Stimulated activated CD8-positive, alpha-beta memory T cell treated with anti-CD3 and anti-CD28 coated beads, Interleukin-7, amount 100 ng/mL, for 48 hours (primary cell): ENCODE measurements at places on chromosomes 2 and 18.

DNA sequence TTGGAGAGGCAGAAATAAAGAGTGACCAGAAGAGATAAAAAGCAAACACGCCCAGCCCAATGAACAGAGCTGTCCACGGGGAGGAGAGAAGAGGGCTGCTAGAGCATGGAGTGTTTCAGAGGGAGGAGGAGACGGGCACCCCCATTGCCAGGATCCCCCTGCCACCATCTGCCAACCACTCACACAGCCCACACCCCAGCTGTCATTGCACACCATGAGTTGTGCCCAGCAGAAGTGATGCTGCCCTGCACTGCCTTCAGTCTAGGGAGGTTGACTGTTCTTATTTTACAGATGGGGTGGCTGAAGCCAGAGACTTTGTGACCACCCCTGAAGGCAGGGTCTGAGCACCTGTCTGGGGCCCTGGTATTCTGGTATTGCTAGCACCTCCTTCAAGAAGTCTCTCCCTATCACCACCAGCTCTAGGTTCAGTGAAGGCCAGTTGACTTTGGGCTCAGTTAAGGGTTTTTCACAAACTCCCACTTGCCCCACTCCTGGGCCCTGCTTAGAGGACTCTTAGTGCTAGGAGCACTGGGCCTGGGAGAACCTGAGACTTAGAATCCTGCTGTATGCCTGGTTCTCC is 2.4 kb downstream of the FABP1 start:
- no peak for DNase-seq

DNA sequence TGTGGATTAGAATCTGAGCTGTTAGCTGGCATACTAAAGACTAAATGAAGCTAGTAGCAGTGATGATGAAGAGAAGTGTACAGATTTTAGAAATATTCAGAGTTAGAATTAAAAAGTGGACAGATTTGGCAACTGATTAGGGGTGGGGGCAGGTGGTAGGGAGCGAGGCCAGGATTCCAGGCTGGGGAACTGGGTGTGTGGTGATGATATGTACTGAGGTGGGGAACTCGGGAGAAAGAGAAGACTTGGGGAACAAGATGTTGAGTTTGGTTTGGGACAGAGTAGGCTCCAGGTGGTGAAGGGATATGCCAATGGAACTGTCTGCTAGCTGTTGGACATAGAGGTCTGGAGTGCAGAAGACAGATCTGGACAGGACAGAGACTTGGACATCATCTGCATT is 9.2 kb upstream of the CYP26B1 start:
- DNase-seq = no peak

DNA sequence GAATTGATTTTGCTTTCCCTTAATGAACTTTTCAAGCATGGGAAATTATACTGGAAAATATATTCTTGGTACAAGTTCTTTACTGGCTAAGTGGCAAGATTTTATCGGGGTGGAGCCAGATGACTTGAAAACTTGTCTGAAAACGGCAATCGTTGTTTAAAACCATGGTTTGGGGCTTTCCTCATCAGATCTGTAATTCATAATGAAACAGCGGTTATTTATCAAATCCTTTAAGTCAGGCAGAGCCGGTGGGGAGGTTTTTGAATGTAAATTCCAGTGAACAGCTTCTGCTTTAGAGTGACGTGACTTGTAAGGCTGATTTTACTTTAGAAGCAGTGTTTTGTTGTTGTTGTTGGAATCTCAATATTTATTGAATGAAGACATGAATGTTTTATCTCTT is 2.6 kb downstream of the SEC11C start:
- DNase-seq = no peak

GRCh38 chr2:190663839-190664238 is 15.0 kb downstream of the NAB1 start:
- no peak for DNase-seq

GRCh38 chr18:4208366-4208765 is 246.7 kb downstream of the DLGAP1 start:
- no peak for DNase-seq
